Activated T-helper 2 cell treated with anti-CD3 and anti-CD28 coated beads, Interferon-gamma antibody, Interleukin-2, Interleukin-4, amounts not matched to agents 10 μg/mL and 5 μg/mL and 100 μg/mL, durations not matched to agents 14 hours and 24 hours and 36 hours (primary cell): ENCODE measurements at places on chromosomes 3 and 15.

- DNase-seq, result no peak
These were observed 55.0 kb upstream of the LCTL start for GRCh38 chr15:66620744-66621344.

DNA sequence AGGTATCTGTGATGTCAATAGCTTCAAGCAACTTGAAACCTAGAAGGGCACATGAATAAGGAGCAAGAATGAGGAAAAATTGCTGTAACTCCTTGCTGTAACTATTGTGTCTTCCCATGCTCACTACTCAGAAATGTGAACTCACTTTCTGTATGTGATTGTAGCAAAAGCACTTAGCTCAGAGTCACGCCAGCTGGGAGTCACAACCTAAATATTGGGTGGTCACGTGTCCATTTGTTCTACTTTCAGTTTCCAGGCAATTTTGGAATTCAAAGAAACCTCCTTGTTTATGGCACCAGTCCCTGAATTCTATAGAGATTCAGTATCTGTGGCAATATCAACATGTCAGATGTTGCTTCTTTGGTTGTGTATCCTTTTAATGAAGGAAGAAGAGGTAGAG, 241.6 kb upstream of the AZI2 start:
- no peak for DNase-seq

DNA sequence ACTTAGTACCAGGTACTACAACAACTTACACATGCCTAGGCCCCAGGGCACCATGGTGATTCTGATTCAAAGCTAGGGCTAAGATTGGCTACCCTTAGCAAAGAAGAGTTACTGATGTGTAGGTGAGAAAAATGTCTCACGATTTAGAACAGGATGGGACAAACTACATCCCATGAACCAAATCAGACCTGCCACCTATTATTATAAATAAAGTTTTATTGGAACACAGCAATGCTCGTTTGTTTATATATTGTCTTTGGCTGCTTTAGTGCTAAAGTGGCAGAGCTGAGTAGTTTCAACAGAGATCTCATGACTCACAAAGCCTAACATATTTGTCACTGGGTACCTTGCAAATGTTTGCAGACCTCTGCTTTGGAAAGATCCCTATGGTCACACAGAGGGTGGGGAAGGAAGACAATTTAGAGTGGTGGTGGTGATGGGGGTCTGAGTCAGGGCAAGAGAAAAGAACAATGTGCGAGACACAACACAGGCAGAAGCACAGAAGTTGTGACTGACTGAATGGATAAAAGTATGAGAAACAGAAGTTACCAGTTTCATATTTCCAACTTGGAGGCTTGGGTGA, 770.6 kb upstream of the CFAP20DC start:
- DNase-seq, result no peak

DNA sequence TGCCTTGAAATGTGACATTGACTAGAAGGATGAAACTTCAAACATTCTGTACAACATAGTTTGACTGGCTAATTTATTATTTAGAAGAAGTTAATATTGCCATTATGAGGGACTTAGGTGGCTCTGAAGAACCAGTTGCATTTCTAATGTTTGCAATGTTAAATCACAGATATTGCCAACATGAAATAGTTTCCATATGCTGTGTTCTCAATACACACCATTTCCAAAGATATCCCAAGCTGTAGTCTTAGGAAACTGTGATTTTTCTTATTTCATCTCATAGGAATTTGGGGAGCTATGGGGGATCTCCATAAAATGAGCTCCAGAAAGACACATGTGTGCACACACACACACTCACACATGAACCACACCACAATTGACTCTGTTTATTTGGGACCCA, 36.3 kb downstream of the ALG1L2 start:
- no peak for DNase-seq

- DNase-seq, result no peak
These were observed 58.3 kb upstream of the TRPM1 start for GRCh38 chr15:31159837-31160236.

- no peak for DNase-seq
These were observed 60.5 kb downstream of the NR2F2 start for GRCh38 chr15:96390986-96391385.
